Colonic mucosa (tissue), 4 donors: ENCODE measurements at places on chromosomes 6 and 20. TPM values are rescaled to one million over a fixed set of nuclear protein-coding genes. Genes with fewer than 3 reads are reported as not detected.

- no peaks in the 10 kb centered on the region for H3K27me3 ChIP-seq
- H3K27ac ChIP-seq = no peak overlapping the region
- peak; percentile 22 for DNase-seq
- H3K36me3 ChIP-seq = no peaks in the 10 kb centered on the region
- H3K4me3 ChIP-seq = no peak overlapping the region
These were observed 202.2 kb upstream of the PRND start for GRCh38 chr20:4519534-4519933.

DNA sequence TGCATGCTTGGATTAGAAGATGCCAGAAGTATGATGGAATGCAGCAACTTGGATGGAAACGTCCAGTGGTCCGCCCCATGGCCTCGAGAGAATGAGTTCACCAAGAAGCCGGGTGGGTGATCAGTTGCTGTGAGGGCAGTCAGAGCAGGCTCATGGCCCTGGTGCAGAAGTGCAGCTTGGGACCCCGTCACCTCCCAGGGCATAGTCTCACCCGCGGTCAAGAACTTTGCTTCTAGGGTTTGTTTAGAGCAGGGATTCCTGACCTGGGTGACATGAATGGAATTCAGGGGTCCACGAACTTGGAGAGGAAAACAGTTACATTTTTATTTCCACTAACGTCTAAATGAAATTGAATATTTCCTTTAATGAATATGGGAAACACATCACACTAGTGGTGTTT lies 216.5 kb upstream of the SNX9 start:
- no peak for DNase-seq
- no peaks in the 10 kb centered on the region for H3K27me3 ChIP-seq
- no peaks in the 10 kb centered on the region for H3K36me3 ChIP-seq
- no peaks in the 10 kb centered on the region for H3K4me1 ChIP-seq
- no peak overlapping the region for H3K27ac ChIP-seq

DNA sequence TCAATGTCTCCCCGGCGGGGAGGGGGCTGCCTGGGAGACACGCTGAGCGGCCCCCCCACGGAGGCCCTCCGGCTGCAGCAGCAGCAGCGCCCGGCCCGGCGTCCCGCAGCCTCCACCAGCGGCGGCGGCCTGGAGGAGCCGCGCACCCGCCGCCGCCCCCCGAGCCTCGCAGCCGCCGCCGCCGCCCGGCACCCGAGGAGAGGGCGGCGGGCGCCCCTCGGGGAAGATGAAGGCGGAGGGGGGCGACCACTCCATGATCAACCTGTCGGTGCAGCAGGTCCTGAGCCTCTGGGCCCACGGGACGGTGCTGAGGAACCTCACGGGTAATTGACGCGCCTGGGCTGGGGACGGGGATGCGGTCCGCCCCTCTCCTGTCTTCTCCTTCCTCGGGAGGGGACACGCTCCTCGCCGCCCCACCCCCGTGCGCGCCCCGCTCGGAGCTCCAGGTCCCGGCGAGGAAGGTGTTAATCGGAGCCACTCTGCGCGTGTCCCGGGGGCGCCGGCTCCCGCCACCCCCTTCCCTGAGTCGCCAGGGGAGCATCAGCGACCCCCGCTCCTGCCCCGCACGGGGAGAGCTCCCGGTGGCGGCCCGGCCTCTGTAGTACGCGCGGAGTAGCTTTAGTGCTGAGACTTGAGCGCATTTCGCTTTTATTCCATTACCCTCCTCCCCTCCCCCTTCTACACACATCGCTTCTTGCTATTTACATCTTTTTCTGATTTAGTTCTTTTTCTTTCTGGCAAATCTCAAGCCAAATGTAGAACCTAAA lies 686 bp downstream of the TMEM170B start:
- H3K27me3 ChIP-seq = no peaks in the 10 kb centered on the region
- peak overlapping the region; percentile 83 for H3K4me3 ChIP-seq
- DNase-seq = peak; percentile 28
- H3K27ac ChIP-seq = peak overlapping the region; percentile 48
- H3K36me3 ChIP-seq = no peaks in the 10 kb centered on the region

GRCh38 chr20:19934792-19935491 lies 82.2 kb upstream of the NAA20 start:
- H3K36me3 ChIP-seq = no peaks in the 10 kb centered on the region
- H3K4me1 ChIP-seq = peaks cover 4% of the 10 kb centered on the region
- H3K4me3 ChIP-seq = peak overlapping the region; percentile 22
- no peaks in the 10 kb centered on the region for H3K27me3 ChIP-seq
- DNase-seq = peak; percentile 89
- peak overlapping the region; percentile 71 for H3K27ac ChIP-seq

The GABRR1 gene
- total RNA-seq = not detected
